ENCODE measurements at places on chromosomes 3 and 15. TPM values are rescaled to one million over a fixed set of nuclear protein-coding genes. Genes with fewer than 3 reads are reported as not detected.

DNA sequence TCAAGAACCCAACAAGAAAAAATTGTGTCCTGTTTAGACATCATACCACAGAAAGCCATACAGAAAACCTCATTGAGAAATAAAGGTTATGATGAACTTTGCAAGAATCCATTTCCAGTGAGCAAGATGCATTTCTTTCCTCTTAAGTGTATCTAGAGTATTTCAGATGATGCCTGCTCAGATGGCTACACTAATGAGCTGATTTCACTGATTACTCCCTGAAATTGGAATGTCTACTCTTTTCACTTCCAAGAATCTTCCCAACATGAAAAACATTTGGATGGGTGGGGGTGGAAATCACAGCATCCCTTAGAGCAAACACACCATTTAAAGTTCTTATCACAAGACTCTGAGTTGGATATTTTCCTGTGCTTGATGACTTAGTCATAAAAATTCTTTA is 41.4 kb upstream of the IL12A start:
- DNase-seq, result peak; percentile 85

GRCh38 chr3:125062904-125063618 is 7.3 kb upstream of the HEG1 start:
- DNase-seq, result peak; percentile 93

ZNF660 gene
- total RNA-seq, result 0.76 TPM

DNA sequence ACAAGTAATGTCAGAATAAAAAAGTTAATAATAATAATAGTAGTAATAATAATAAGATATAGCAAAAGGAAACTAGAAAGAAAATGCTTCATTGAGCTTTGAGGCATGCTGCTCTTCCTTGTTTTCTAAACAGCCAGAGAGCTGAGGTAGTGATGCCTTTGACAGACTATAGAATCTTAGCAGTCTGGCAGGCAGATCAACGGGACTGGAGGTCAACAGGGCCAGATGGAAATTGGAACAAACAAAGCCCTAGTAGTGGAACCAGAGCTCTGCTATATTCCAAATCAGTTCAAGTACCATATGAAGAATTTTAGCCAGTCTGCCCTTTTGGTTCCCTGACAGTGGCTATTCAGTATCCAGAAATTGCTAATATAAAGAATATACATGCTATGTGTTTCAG is 278.6 kb downstream of the NLGN1 start:
- no peak for DNase-seq

- no peak for DNase-seq
Measured at GRCh38 chr3:83567935-83568334, 1390.9 kb upstream of the CADM2 start.

Data from GM23248 (cell line).